ENCODE measurements at places on chromosomes 6 and 20.
A peak's percentile ranks its signal among the peaks of the same experiment; 100 is the strongest.

DNA sequence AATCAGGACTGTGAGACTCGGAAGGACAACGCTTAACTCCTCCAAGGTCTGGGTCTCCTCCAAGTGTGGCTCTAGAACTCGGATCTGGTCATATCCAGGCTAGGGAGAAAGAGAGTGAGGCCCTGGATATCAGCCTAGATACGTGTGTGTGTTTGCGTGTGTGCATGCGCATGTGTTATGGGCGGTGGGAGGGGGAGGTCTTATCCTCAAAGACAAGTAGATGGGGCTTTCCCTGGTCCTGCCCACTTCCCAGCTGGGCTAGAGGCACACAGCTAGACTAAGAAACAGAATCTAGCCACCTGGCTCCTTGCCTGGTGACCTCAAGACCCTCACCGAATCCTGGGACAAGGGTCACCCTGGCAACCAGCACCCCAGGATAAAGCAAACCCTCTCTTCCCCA lies 13.2 kb downstream of the CPNE5 start:
- no peak for DNase-seq

GRCh38 chr6:70059039-70059719 lies 192.8 kb downstream of the COL19A1 start:
- DNase-seq = no peak

DNA sequence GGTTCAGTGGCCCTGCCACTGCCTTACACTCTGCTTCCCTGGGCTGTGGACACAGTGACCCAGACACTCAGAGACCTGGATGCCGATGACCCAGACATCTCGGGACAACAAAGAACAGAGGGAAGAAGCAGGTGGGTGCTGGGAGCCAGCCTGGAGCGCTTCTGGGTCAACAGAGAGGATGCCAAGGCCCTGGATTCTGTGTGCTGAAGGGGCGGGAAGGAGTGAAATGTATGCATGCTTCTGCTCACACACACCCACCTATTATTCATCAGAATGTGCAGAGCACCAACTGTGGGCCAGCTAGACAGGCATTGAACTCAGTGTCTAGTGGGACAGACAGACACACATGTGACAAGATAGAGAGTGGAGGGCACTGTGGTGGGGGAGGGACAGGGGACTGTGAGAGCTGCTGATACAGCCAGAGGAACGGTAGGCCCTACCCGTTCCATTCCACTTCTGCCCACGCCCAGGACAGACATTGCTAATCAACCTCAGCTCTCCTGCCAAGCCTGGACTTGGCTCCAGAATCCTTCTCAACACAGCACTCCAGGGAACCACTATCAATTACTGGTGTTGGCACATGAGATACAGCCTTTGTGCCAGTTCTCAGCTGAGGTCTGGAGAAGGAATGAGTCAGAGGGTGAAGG lies 20.2 kb downstream of the KCNK15 start:
- no peak for DNase-seq

- DNase-seq = no peak
Measured at GRCh38 chr20:23407781-23408464, 13.4 kb downstream of the NAPB start.

DNA sequence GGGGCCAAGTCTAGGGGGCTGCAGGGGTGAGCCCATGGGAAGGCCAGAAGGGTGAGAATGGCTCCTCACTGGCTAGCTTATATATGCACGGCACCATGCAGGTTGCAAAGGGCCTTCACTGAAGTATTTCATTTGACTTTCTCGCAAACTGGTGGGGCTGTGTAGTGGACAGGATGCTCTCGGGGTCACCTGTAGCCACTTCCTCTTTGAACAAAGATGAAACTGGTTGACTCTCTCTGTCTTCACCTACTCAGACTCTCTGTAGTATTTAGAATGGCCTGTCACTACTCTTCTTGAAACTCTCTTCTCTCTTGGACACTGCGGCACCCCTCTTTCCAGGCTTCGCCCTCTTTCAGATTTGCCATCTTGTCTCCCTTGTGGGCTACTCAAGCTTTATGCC lies 560.5 kb downstream of the PKHD1 start:
- no peak for DNase-seq

GRCh38 chr6:45272626-45273025 lies 55.5 kb upstream of the RUNX2 start:
- DNase-seq = no peak

DNA sequence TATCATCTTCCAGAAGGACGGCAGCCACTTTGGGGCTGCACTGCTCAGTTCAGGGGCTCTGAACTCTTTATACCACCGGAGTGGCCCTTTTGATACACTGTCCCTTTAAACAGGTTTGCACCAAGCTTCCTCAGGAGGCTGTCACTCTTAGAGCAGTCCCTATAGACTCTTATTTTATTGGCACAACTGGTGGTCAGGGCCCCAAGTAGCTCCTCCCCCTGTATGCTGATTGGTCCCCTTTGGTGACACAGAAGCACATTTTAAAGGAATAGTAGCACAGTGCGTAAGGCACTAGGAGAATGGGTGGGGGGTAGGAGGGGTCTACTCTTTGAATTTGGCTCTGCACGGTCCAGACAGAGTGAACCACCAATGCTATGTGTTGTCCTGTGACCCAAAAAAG lies 122.6 kb upstream of the MLN start:
- peak; percentile 56 for DNase-seq

DNA sequence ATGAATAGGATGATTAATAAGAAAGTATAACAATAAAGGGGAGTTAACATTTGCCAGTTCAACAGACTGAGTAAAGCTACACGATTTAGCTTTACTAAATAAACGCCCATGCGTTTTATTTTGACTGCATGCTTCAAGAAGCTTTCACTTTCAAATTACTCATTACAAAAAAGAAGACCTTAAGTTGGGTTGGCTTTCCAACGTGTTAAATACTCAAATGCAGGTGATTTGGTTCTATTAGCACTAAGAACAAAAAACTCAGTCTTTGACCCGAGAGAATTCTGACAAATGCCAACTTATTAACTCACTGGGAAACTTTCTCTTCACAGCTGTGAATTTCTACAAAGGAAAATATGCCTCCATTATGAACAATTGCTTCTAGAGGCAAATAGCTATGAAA lies 24.8 kb downstream of the RNF146 start:
- DNase-seq = no peak

DNA sequence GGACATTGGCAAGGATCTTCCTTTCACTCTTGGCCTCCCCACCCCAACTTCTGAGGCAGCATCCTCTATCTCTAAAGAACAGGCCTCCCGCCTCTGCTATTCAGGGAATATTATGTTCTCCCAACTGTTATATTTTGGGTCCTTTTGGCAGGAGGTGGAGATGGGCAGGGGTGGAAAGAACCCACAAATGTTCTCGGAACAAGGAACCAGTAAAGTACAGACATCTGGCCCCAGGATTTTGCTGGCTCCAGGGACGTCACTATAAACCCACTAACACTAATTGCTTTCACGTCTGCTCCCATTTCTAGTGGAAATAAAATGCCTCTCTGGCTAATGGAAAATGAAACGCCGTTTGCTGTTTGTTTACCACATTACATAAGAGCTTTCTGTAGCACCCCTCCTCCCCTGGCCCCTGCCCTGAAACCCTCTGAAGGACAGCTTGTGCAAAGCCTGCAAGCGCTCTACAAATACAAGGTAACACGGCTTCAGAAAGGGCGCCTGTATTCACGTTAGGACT lies 77.7 kb upstream of the TBC1D7 start:
- no peak for DNase-seq

- no peak for DNase-seq
Measured at GRCh38 chr6:42222448-42222847, 4.8 kb upstream of the MRPS10 start.

GRCh38 chr6:29958921-29959320 lies 16.6 kb downstream of the HLA-A start:
- DNase-seq = no peak

- no peak for DNase-seq
Measured at GRCh38 chr6:136793363-136793762, 1.1 kb upstream of the MAP3K5 start.

DNA sequence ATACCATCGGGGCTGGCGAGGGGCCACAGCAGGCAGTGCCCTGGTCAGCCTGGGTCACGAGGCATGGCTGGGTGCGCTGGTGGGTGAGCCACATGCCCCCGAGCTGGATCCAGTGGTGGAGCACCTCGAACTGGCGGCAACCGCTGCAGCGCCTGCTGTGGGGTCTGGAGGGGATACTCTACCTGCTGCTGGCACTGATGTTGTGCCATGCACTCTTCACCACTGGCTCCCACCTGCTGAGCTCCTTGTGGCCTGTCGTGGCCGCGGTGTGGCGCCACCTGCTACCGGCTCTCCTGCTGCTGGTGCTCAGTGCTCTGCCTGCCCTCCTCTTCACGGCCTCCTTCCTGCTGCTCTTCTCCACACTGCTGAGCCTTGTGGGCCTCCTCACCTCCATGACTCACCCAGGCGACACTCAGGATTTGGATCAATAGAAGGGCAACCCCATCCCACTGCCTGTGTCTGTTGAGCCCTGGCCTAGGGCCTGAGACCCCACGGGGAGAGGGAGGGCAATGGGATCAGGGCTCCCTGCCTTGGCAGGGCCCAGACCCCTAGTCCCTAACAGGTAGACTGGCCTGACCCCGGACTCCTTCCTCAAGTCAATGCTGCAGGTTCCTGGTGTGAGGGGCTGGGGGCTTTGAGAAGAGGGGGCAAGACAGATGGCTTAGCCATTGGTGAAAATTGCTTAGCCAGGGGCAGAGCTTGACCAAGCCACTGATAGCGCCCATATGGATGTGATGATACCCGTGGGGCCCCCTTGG lies 598 bp downstream of the TMEM239 start:
- no peak for DNase-seq

DNA sequence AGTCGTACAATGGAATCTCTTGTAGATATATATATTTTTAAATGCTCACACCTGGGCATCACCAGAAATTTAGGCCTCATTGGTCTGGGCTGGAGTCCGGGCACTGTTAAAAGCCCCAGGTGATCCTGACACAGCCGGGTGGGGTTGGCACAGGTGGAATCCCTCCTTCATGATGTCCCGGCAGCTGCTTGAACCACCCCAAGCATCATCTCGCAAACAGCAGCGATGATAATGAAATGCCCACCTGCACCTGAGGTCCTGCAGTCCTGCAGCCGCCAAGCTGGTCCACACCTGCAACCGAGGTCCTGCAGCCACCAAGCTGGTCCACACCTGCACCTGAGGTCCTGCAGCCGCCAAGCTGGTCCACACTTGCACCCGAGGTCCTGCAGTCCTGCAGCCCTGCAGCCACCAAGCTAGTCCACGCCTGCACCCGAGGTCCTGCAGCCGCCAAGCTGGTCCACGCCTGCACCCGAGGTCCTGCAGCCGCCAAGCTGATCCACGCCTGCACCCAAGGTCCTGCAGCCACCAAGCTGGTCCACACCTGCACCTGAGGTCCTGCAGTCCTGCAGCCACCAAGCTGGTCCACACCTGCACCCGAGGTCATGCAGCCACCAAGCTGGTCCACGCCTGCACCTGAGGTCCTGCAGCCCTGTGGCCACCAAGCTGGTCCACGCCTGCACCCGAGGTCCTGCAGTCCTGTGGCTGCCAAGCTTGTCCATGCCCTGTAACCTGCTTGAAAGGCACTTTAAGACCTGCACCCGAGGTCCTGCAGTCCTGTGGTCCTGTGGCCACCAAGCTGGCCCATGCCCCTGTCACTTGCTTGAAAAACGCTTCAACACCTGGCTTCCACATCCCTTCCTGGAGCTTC lies 261.2 kb downstream of the DLL1 start:
- no peak for DNase-seq

DNA sequence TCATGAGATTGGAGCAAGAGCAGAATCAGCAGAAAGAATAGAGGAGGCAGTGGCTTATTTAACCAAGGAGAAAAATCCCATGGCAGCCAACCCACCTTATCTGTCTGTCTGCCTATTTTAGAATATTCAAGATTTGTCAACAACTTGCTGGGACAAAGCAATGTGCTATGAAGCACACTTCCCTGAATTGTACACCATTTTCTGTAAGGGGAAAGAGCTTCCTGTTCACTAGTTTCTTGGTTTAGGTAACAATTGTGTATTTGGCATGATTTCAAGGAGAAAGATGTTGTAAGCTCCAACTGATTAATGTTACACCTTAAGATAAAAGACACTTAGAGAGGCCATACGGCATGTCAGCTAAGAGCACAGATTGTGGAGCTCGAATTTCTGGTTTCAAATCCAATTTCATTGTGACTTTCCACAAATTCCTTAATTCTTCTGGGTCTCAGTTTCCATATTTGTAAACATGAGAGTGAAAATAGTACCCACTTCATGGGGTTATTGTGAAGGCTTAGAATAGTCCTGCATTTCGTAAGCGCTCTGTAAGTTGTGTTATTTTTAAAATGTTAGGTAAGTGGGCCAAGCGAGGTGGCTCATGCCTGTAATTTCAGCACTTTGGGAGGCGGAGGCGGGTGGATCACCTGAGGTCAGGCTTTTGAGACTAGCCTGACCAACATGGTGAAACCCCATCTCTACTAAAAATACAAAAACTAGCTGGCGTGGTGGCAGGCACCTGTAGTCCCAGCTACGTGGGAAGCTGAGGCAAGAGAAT lies 4.8 kb upstream of the MUC22 start:
- no peak for DNase-seq

- DNase-seq = no peak
Measured at GRCh38 chr6:126937426-126937825, 181.0 kb upstream of the RSPO3 start.

- no peak for DNase-seq
Measured at GRCh38 chr20:50876063-50876685, 55.1 kb downstream of the ADNP start.

DNA sequence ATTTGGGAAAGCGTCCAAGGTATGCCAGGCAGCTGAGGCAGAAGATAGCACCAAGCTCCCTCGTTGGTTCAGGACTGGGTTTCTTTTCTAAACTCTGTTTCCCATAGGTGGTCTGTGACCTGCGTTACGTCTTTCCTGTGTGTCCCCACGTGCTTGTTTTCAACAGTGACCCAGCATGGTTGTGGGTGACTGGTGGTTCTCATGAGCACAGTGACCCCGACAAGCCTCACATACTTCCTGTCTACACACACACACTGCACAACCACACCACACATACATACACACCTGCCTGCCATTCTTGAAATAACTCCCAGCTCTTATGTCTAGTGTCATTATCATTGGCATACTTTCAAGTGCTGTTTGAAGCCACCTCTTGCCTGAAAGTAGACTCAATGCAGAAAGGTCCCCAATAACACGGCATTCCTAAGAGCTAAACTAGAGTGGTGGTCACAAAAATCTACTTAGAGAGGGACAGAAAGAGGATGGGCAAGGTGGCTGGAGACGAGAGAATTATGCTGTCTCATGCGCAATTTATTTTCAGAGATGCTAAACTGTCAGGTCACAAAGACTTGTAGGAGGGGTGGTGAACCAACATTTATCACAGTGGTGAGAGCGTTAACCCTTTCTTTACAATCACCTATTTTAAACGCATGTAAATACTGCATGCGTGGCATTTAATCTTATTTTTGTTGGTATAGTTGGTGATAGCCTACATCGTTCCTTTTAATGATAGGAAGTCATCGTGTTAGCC lies 66.7 kb downstream of the GCNT2 start:
- DNase-seq = no peak

DNA sequence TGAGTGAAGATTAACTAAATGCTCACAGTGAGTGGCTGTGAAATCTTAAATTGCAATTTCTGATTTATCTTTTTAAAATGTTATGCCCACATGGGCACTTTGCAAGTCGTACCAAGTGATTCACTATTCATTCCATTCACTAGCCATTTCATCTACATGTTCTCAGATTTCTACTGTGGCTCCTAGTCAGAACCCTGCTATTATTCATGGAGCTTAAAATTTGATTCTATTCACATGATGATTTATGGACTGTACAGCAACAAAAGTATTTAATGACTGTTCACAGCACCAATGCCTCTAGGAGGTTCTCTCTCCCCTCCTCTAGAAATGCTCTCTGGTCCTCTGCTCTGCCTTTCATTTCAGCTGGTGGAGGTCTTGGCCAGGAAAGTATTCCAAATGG lies 133.5 kb upstream of the MAP3K7 start:
- no peak for DNase-seq
